ENCODE measurements at places on chromosomes 11 and 22.
A peak's percentile ranks its signal among the peaks of the same experiment; 100 is the strongest.

DNA sequence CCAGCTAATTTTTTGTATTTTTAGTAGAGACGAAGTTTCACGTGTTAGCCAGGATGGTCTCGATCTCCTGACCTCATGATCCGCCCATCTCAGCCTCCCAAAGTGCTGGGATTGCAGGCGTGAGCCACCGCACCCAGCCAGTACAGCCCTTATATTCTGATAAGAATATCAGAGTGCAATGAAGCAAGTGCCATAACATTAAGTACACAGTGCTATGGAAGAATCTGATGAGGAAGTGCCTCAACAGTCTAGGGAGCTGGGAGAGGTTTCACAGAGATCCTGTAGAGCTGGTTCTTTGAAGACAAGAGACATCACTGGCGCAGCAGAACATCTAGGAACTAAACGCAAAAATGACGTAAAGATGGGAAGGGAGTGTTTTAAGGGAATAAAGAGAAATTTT is 2.1 kb downstream of the RTCB start:
- DNase-seq: no peak

- DNase-seq: no peak
Measured at GRCh38 chr11:7610393-7610792, 62.9 kb downstream of the CYB5R2 start.

- DNase-seq: peak; percentile 84
Measured at GRCh38 chr22:19986410-19987341, 29.9 kb downstream of the ARVCF start.

GRCh38 chr11:88292171-88292843 is 45.2 kb downstream of the CTSC start:
- DNase-seq: no peak

GRCh38 chr22:39845529-39845928 is 48.0 kb downstream of the ENTHD1 start:
- DNase-seq: no peak

- DNase-seq: peak; percentile 73
Measured at GRCh38 chr22:19641254-19641982, 72.9 kb upstream of the SEPTIN5 start.

- DNase-seq: no peak
Measured at GRCh38 chr11:36600180-36600579, 2.1 kb upstream of the RAG2 start.

Data from endothelial cell (in vitro differentiated cells).